ENCODE measurements at places on chromosomes 5 and 9.

- DNase-seq: peak; percentile 37
These were observed 23.0 kb downstream of the FRRS1L start for GRCh38 chr9:109143881-109144562.

DNA sequence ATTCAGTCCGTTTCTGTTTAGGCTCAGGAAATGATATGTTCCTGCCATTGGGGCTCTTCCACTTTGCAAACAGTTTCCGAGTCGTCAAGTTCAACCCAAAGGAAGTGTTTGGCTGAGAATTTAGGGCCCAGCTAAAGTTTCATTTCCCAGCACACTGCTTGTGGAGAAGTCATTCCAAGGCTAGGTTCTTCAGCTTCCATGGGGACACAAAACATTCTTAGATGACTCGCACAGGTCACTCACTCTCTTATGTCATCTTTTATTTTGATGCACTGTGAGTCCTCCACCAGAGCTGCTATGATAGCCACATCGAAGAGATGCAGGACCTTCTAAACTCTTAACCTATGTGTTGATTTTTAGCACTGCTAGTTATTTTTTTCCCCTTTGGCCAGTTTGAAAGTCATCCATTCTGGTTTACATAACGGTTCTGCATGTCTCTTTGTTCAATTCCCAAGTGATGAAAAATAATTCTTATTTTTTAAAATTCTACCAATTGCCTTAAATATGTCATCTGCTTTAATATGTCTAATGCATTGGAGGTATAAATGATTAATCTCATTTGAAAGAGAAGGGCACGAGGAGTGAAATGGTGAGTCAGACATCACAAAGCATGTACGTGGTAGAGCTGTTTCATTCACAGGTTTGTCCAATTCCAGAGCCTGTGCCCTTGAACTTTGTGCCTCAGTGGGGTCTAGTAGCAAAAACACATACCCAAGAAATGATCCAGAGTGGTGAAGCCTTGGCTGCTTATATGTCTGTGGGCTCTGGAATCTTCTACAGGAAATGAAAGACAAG is 84.3 kb downstream of the ZNF462 start:
- DNase-seq: no peak

GRCh38 chr9:20015427-20015931 is 226.6 kb upstream of the SLC24A2 start:
- DNase-seq: no peak

DNA sequence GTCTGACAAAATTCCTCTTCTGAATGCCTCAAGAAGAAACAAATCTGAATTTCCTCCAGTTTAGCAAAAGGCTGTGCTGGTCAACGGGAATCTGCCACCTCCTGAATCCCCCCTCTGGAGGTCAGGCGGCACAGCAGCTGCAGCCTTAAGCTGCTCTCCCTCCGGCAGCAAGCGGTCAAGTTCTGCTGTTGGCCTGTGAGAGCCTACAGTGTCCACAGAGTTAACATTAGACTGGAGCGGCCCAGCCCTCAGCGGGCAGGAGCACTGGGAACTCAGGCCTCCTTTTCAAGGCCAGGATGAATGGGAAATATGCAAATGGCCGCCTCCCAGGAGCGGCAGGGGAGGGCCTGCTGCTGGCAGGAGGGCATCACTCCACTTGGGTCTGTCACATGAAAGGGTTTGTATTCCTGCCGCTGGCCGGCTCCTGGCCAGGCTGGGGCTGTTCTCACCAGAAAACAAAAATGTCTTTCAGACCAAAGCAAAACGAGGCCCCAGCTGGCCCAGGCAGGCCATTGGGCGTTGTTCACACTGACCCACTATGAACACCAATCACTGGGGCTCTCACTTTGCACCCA is 8.2 kb downstream of the ACSL6 start:
- DNase-seq: no peak

Measured in inflammatory macrophage treated with lipopolysaccharide for 1 hour (primary cell).